ENCODE measurements at places on chromosomes 7 and 10. TPM values are rescaled to one million over a fixed set of nuclear protein-coding genes. Genes with fewer than 3 reads are reported as not detected.

Gene RADIL
- total RNA-seq, result 1.1 TPM

Gene CAV1
- total RNA-seq, result 354 TPM

Gene TRIM50
- total RNA-seq, result 0.28 TPM

Gene TCAF2
- 7.7 TPM for total RNA-seq

Gene APBB1IP
- 23.5 TPM for total RNA-seq

Gene ACHE
- 0.63 TPM for total RNA-seq

Gene ZNF783
- total RNA-seq, result 24.6 TPM

Gene STOX1
- 16.0 TPM for total RNA-seq

DNA sequence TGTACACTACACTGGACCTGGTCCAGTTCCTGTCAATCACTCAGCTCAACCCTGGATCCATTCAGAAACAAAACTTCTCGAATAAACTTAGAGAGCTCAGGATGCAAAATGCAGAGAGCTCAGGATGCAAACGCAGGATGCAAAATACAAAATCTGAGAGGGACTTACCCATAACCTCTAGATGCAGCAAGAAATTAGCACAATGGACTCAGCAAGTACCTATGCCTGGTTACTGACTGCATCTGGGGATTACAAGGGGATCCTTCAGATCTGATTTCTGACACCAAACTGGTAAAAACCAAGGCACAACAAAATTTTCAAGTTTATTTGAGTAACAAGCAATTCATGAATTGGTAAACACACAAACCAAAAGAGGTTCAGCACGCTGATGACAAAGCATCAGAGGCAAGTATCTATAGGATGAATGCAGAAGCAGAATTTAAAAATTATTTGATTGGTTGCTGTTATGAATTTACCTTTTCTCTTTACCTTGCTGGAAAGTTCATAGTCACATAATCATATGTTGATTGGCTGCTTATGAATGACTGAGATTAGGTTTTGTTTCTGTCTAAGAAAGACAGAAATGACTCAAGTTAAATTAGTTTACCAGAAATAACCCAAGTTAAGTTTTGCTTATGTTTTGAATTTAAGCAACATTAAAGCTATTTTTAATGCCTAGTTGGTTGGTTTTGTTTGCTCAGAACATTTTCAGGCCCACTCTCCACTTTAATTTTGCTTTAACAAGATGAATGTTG is 11.4 kb downstream of the GIMAP6 start:
- no peak for DNase-seq

GRCh38 chr7:7719236-7719635 is 829 bp upstream of the RPA3 start:
- DNase-seq, result no peak

- no peak for DNase-seq
These were observed 57.0 kb downstream of the BRAF start for GRCh38 chr7:140867467-140868462.

DNA sequence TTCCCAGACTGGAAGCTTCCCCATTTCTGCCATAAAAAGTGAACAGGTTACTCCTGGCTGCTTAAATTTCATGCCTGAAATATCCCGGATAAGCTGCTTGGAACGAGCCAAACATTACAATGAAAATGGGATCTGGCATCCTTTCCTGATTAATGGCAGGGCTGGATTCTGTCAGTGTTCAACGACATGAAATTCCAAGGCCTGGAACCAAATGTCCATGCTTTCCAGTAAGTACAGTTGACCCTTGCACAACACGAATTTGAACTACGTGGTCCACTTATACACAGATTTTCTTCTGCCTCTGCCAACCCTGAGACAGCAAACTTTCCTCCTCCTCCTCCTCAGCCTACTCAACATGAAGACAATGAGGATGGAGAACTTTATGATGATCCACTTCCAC is 65.4 kb downstream of the SGMS1 start:
- no peak for DNase-seq

GRCh38 chr7:30921540-30922401 is 10.1 kb downstream of the AQP1 start:
- peak; percentile 20 for DNase-seq

DNA sequence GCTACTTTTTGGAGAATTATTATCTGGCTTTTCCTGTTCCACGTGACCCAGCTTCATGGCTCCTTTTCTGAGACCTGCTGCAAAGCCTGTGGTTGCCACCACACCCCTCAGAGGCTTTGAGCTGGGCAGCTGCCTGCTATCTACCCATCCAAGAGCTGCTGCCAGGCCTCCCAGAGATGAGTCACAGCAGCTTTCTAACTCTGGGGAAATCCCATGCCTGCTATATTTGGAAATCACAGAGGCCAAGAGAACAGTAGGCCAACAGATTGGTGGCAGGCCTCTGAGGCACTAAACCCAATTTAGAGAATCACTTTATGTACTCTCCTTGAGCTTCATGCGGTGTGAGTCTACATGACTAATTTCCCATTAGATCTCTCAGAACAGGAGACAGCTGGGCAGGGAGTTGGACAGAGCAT is 35.2 kb downstream of the SGCE start:
- DNase-seq, result peak; percentile 49

GRCh38 chr7:106747804-106748203 is 86.8 kb upstream of the CCDC71L start:
- DNase-seq, result no peak

DNA sequence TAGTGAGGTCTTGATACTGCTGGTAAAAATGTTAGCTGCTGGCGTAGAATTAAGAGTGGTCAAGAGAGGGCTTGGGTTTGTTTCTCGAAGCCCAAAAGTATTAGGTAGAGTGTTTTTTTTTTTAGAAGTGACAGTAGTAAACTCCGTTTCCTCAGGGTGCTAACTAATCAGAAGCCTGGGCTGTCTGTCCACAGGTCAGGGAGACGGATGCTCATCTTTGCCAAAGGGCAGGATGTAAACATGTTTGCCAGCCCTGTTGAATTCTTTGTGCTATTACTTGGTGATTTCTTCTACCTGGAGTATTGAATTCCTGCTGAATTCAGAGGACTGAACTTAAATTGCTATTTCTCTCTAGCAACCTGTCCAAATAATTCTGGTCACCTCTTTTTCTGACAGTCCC is 117.1 kb downstream of the SND1 start:
- no peak for DNase-seq

DNA sequence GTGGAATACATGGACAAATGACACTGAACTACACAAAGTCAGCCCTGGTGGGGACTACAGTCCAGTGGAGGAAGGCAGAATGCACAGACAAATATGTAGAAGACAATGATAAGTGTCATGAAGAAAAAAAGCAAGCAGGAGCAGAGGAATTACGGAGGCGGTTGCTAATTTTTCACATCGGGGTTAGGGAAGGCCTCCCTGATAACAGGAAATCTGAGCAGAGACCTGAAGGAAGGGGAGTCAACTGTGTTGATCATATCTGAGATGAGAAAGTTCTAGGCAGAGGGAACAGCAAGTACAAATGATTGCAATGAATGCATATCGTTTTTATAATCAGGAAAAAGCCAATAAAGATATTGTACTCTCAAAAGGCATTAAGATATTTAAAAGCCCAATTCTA is 14.0 kb downstream of the KIAA1549 start:
- DNase-seq, result no peak

- no peak for DNase-seq
These were observed 484.5 kb downstream of the MAGI2 start for GRCh38 chr7:78968951-78969350.

DNA sequence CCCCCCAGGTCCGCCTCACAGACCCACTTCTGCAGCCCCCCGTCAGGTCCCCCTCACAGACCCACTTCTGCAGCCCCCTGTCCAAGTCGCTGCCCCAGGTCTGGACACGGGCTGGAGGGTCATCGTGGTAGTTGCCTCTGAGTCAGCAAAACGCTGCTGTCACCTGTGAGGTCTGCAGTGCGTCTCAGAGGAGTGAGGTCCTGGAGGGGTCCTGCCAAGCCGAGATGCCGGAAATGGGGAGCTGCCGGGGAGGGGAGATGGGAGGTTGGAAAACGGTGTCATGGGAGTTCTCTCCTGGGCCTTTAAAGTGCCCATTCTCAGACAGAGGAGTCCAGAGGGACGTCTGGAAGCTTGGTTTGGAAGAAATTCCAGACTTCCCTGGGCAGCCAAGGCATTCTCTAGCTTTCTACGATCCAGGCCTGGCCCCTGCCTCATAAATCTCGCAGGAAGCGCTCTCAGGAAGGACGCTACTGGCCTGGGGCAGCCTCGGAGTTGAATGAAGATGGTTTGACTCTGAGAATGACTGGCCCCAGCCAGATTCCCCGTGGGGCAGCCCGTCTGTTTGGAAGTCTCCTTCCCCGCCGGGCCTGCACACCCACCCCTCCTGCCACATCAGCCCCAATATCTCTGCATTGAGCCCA is 38.7 kb downstream of the CALML3 start:
- DNase-seq, result no peak

DNA sequence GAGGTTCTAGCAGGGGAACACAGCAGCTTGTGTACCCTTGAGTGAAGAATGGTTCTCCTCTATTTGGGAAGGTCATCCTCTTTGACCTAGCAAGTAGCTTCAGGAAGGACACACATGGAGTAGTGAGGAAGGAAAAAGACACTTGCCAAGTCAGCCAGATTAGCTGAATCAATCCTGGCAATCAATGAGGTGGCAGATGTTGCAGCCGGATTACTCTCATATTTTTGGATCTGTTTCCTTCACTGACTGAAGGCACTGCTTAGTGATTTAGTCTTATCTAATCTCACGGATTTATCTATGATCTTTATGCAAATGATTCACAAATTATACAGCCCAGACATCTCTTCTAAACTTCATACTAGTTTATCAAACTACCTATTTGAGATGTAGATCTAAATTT is 218.8 kb downstream of the GPR158 start:
- DNase-seq, result no peak

Measured in omental fat pad (tissue), 4 donors.